ENCODE measurements at places on chromosomes 1 and 21.

DNA sequence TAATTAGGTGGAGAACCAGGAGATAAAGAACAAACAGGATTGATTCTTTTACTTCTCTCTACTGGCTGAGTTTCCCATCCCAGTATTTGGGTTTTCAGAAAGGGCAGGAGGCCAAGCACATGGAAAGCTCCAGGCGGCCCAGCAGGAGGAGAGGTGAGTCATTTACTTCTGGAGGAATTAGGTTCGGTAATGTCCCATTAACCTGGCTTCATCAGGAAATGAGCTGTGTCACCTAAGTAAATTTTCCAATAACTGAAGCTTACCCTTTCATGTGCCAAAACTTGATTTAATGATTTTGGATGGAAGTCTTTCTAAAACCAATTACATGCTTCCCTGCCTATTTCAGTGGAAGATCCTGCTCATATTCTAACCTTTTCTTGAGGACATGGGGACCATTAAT, 257.6 kb upstream of the USP24 start:
- no peak for DNase-seq

DNA sequence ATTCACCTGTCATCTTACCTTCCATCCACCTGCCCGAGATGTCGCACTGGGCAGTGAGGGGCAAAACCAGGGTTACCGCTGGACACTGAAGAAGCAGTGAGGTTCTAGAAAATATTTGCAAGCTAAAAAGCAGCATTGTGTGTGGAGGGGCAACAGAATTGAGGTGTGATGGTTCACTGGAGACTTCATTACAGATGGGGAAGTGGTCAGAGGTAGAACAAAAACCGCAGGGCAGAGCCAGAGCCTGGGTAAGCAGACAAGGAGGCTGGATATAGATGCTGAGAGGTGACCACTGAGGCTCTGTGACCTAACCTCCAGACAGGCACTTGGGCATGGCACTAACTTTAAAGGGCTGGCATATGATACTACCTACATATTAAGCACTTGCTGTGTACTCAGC, 363.9 kb upstream of the PROX1 start:
- DNase-seq, result no peak

DNA sequence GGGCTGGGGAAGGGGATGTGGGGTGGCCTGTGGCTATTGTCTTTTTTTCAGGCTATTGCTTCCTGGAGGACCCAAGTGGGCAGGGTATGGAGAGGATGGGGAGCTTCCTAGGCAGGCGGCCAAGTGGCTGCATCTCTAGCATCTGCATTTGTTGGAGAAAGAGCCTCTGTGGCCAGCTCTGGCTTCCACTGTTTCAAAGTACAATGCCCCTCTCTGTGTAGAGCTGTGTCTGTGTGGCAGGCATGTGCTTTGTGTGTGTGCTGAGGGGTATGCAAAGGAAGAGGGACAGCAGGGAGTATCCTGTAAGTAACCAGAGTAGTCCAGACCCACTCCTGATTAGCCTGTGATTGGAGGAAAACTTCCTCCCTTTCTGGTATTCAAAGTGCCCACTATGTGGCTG, 40.6 kb downstream of the KCNA2 start:
- DNase-seq, result no peak

GRCh38 chr1:11441211-11441952, 37.6 kb upstream of the DISP3 start:
- DNase-seq, result no peak

- no peak for DNase-seq
These were observed 146.7 kb upstream of the COL6A1 start for GRCh38 chr21:45834821-45835293.

GRCh38 chr1:23620605-23621004, 61.3 kb upstream of the ID3 start:
- no peak for DNase-seq

DNA sequence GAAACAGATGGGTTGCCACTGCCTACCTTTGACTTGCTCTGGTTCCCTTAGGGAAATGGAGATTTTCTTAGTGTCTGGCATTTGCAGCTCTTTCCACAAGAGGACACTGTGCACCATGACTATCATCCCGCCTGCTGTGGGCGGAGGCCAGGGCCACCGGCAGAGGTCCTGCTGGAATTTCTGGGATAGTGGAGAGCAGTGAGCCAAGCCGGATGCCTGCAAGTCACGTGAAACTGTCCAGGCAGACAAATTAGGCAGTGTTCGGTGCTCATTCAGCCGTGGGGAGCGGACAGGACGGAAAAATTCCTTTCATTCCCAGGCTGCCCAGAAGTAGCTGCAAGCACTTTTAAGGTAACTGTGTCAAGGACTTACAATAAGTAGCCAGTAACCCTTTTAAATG, 43.4 kb downstream of the IGSF5 start:
- DNase-seq, result no peak

GRCh38 chr1:6464514-6464836, 1.5 kb downstream of the TNFRSF25 start:
- DNase-seq, result peak; percentile 41

GRCh38 chr1:19662313-19662712, 2.4 kb upstream of the HTR6 start:
- DNase-seq, result no peak

GRCh38 chr1:119373465-119373864, 4.9 kb downstream of the HAO2 start:
- no peak for DNase-seq

Data from activated T-helper 9 cell treated with anti-CD3 and anti-CD28 coated beads, Interleukin-2, amount 50 U/mL, for 16 hours (primary cell).